SJCRH30 (cell line): ENCODE measurements at places on chromosomes 16 and 17. TPM values are rescaled to one million over a fixed set of nuclear protein-coding genes. Genes with fewer than 3 reads are reported as not detected.

DNA sequence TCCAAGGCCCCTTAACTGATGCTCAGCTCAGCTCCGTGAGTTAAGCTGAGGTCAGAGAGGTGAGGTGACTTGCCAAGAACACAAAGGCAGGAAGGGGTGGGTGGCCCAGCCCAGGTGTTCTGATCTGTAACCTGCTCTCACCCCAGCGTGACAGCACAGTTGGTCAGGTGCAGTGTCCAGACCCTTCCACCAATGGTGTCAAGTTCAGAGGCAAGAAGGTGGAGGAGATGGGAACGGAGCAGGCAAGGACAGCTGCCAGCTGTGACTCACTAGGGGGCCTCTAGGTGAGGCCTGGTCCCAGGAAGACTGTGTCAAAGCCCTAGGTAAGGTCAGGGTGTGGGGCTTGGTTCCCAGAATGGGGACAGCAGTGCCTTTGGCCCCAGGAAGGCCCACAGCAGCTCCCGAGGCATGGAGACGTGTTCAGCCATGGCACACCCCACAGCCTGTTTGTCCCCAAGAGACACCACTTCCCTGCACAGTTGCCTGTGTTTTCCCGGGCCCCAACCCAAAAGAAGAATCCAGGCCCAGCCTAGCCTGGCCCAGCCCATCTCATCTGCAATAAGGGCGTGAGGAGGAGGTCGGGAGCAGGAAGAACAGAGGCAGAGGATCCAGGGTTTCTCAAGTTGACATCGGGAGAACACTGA lies 7.2 kb downstream of the WFIKKN2 start:
- no peak for DNase-seq

TEX19 gene
- total RNA-seq = 1.0 and 1.4 TPM in 2 replicates

DNA sequence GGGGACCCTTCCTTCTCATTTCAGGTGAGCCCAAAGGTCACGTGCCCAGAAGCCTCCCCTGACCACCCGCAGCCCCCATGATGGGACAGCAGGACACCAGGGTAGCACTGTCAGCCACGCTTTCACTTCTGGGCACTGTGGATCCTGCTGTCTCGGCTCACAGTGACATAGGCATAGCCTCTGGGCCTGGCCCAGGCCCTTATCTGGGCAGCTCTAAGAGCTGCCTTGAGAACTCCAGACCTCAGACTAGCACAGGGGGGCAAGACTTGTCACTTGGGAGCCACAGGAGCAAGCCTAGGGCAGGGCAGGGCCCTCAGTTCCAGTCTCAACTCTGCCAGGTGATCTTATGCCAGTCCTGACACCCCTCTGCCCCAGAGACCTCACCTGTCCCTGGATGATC lies 4.7 kb downstream of the NATD1 start:
- no peak for DNase-seq

KIF2B gene
- total RNA-seq = not detected in 2 replicates

KRTAP2-2 gene
- not detected in 2 replicates for total RNA-seq

- DNase-seq = no peak
Observed at GRCh38 chr17:62823111-62823893, 15.2 kb upstream of the MARCHF10 start.

CIBAR2 gene
- total RNA-seq = 0.04 and 0.41 TPM in 2 replicates

- DNase-seq = no peak
Observed at GRCh38 chr17:18198530-18198929, 14.9 kb downstream of the ALKBH5 start.

- DNase-seq = no peak
Observed at GRCh38 chr17:70423562-70423961, 254.2 kb downstream of the KCNJ2 start.

GRCh38 chr16:56715126-56715525 lies 14.8 kb upstream of the NUP93 start:
- peak; percentile 97 for DNase-seq

GRCh38 chr16:88303890-88304819 lies 78.6 kb upstream of the ZNF469 start:
- peak; percentile 8 for DNase-seq

GRCh38 chr16:1194665-1195392 lies 30.2 kb downstream of the TPSG1 start:
- DNase-seq = no peak

ARHGDIG gene
- total RNA-seq = not detected in 2 replicates

GRCh38 chr16:14358697-14359305 lies 271.3 kb downstream of the PARN start:
- no peak for DNase-seq

CLEC18A gene
- total RNA-seq = 0.12 and 0.30 TPM in 2 replicates

OR4D1 gene
- total RNA-seq = not detected in 2 replicates

DNA sequence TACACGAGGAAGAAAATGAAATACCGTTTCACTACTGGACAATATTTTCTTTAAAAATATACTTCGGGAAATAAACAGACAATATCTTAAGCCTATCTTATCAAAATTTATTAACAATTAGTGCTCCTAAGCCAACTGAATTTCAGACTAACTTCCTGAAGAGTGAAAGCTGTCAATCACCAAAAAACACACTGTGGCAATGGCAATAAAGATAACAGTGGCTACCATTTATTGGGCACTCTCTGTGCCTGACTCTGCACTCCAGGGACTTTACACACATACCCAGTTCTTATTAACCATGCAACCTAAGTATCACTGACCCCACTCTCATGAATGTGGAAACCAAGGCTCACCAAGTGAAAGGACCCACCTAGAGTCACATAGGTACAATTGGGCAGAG lies 83.7 kb downstream of the NCOR1 start:
- DNase-seq = no peak

DNA sequence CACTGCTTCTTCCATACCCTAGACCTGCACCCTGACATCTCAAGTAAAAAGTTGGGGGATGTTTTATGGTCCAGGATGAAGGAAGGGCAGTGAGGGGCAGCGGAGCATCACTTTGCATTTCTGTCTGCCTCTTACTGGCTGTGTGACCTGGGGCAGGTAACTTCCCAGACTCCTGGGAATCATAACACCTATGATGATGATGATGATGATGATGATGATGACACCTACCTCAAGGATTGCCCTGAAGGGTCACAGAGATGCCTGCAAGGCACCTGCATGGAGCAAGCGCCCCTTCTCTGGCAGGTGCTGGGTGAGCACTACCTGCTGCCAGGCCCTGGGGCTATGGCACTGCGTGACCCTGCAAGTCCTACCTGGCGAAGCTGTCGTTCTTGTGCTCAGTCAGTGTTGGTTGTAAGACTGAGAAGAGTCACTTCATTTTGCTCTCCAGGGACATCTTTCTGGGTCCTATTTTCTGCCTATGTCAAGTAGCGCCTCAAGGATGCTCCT lies 46.2 kb upstream of the STH start:
- no peak for DNase-seq

DNA sequence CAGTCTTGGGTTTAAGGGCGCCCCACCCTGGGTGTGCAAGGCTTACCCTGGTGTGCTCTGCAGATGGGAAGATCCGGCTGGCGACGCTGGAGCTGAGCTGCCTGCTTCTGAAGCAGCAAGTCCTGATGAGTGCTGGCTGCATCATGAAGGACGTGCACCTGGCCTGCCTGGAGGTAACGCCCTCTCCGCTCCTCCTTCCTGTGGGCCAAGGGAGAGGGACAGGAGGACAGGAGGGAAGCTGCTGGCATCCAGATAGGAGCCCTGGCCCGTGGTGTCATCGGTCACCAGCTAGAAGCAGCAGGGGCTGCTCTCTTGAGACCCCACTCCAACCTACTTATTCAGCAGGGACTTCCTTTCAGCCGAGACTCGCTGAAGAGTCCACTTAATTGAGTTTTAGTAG lies 97.8 kb downstream of the CLEC16A start:
- DNase-seq = no peak

DNA sequence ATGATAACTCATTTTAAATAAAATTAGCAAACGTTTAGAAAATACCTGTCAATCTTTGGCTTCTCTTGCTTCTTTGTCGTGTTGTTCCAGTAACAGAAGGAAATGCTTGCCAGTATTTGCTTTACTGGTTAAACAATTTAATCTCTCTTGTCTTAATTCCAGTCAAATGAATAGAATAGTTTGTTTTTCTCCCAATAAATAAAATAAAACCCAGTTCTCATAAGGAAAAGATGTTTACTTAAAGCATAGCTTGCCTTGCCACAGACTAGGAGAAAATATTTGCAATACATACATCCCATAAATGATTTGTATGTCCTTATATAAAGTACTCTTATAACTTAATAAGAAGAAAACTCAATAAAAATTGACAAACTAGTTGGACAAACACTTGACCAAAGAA lies 43.9 kb upstream of the TEKT3 start:
- no peak for DNase-seq

- DNase-seq = peak; percentile 91
Observed at GRCh38 chr17:77286641-77287431, 146.1 kb downstream of the SEC14L1 start.

PIK3R6 gene
- not detected in 2 replicates for total RNA-seq

GRCh38 chr16:71867939-71868338 lies 16.0 kb downstream of the ZNF821 start:
- DNase-seq = peak; percentile 11

- DNase-seq = no peak
Observed at GRCh38 chr16:51166091-51166490, 15.0 kb upstream of the SALL1 start.

DNA sequence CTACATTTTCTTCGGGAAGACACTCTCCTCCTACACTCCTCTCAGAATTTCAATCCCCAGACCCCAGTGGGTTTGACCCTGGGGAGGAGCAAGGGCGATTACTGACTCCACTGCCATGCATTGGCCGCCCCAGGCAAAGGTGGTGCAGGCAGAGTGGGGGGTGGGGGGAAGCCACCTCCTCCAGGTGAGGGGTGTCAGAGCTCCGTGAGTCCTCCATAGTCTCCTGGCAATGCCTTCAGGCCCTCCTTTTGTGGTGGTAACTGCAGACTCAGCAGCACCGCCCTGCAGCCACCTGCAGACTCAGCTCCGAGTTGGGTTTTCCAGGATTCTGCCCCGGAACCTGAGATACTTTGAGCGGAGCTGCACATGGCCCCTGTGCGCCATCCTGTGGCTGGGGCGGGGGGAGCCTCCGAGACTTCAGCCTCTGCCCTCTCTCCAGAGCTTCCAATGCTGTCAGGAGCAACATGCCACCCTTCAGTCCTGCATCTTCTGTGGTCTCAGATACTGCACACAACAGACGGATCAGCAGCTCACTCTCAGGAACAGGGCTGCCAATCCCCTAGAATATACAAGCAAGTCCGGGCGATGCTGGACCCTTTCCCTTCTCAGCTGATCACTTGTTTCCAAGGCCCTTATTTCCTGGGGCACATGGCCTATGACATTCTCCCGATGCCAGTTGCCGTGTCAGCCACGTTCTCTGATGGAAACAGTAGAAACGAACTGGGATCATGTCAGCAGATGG lies 2.4 kb upstream of the SLC47A2 start:
- DNase-seq = peak; percentile 49

ASGR1 gene
- 0.79 and 0.84 TPM in 2 replicates for total RNA-seq

DNA sequence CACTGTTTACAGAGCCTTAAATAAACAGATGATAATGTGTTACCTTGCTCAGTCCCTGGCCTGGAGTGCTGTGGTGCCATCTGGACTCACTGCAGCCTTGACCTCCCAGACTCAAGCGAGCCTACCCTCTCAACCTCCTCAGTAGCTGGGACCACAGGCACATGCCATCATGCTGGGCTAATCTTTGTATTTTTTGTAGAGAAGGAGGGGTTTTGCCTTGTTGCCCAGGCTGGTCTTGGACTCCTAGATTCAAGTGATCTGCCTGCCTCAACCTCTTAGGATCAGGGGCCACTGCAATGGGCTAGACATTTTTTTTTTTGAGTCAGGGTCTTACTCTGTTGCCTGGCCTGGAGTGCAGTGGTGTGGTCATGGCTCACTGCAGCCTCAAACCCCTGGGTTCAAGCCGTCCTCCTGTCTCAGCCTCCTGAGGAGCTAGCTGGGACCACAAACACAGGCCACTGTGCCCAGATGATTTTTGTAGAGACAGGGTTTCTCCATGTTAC lies 5.0 kb upstream of the NAGLU start:
- no peak for DNase-seq

NRN1L gene
- not detected in 2 replicates for total RNA-seq

MYO1C gene
- total RNA-seq = 17.9 and 19.1 TPM in 2 replicates

NXPH3 gene
- 1.0 and 1.2 TPM in 2 replicates for total RNA-seq

GRCh38 chr16:19717314-19717713 lies 713 bp downstream of the KNOP1 start:
- no peak for DNase-seq

GRCh38 chr17:77269696-77270681 lies 129.2 kb downstream of the SEC14L1 start:
- no peak for DNase-seq

DNA sequence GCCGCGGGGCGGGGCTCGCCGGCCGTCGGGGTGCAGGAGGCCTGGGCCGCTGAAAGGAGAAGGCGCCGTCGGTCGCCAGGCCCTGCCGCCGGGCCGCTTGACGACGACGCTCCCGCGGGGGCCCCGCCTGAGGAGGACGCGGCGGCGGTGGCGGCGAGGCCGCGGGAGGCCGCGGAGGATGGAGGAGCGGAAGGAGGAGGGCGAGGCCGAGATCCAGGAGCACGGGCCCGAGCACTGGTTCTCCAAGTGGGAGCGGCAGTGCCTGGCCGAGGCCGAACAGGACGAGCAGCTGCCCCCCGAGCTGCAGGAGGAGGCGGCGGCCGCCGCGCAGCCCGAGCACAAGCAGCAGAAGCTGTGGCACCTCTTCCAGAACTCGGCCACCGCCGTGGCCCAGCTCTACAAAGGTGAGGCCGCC lies 430 bp downstream of the HAPSTR1 start:
- peak; percentile 26 for DNase-seq

DNA sequence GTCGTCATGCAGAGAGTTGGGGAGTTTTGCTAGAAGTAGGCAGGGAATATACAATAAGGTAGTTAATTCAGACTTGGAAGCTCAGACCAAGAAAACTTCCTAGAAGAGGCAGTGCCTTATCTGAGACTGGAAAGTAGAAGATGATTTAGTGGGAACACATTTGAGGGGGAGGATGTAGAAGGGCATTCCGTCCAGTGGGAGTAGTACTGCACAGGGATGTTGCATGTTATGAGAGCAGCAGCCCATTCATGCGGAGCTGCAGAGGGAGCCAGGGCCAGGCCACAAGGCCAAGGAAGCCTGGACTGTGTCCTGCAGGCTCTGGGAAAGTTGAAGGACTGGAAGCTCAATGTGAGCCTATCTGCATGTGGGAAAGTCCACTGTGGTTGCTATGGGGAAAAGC lies 344.5 kb upstream of the EEF2KMT start:
- no peak for DNase-seq

DNA sequence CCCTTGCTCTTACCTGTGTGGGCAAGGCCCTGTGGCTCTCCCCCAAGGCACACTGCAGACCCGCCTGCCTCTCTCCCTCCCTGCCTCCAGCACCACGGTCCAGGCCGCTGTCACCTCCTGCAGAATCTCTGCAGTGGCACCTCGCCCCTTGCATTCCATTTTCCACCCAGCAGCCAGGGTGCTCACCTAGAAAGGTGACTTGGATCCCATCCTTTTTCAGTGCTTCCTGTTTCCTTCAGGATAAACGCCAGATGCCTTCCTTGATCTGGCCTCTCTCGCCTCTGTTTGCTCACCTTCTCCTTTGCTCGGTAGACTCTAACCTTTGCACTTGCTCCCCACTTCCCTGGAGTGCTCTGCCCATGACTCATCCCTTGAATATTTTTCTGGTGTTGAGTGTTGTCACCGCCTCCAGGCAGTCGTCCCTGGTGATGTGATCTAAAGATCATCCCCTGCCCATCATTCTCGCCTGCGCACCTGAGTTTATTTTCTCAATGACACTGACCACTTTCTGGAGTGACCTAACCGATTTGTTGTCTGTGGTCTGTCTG lies 79.2 kb upstream of the LGALS9 start:
- no peak for DNase-seq
